ENCODE measurements at places on chromosomes 3 and 15.

- DNase-seq: no peak
Measured at GRCh38 chr3:66023229-66023628, 15.5 kb downstream of the MAGI1 start.

DNA sequence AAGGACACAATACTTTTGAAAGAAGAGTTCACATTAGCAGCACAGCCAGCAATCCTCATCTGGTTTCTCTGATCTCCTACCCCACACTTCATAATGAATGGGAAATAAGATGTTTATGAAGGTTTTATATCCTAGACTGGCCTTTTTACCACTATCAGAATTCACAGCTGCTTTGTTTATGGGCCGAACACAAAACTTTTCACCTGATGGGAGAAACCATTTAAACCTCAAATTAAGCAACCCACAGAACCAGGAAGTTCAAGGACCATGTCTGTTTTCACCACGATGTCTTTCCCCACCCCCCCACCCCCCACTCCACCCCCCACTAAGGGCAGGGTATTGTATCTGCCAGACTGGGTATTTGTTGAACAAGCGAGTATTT is 11.3 kb upstream of the SETD5 start:
- DNase-seq: no peak

- DNase-seq: no peak
Measured at GRCh38 chr3:99976584-99976983, 137.7 kb downstream of the FILIP1L start.

DNA sequence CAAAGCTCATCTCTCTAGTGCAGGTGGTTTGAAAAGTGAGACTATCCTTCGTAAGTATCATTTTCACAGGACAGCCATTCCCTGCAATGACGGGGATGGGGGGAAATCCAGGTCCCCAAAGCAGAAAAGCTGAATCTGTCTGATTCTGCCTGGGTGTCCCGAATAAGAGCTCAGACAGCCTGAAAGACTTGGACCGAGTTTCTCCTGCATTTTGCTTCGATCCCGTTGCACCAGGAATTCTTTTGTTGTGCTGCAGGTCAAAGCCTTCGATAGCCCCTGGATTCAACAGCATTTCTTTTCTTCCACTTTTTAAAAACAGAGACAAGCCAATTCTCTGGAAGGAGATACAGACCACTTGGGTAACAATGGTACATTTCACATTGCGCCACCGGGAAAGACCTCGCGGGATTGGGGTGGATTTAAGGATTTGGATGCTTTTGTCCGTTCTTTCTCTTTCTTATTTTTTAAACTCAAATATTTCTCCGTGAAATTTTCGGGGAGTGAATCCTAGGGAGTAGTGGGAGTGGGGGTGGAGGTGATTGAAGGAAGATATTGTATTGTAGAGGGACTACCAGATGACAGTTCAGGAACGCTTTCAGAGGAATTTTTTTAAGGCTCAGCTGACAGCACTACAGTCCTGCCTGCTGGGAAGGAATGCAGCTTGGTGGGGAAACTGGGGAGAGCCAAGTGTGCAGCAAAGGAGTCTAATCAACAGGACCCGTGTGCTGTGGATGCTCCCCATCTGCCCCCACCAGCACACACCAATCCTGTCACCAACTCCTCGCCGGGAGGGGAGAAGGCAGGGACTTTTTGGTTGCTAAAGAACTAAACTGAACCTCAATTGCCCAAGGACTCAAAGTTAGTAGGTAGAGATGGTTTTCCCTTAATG is 2.6 kb downstream of the SLITRK3 start:
- DNase-seq: no peak

- no peak for DNase-seq
Measured at GRCh38 chr3:59880717-59881116, 830.9 kb upstream of the CFAP20DC start.

GRCh38 chr3:79415356-79415755 is 352.4 kb downstream of the ROBO1 start:
- no peak for DNase-seq

DNA sequence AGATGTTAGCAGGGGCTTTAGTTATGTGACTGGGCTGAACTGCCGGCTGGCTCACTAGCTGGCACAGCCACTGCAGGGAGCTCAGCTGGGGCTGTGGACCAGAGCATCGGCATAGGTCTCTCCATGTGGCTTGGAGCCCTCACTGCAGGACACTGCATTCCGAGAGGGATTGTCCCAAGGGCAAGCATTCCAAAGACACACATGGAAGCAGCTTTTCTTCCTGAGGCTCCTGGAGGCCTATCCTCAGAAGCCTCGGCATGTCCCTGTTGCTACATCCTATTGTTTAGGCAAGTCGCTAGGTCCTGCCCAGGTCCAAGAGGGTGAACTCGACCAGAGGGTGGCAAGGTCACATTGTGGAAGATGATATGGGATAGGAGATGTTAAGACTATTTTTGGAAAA is 209.8 kb downstream of the PLCL2 start:
- no peak for DNase-seq

GRCh38 chr15:88623061-88623460 is 1.9 kb downstream of the AEN start:
- no peak for DNase-seq

- DNase-seq: no peak
Measured at GRCh38 chr3:194178669-194179068, 42.7 kb downstream of the HES1 start.

GRCh38 chr3:40240921-40241320 is 68.6 kb upstream of the EIF1B start:
- DNase-seq: no peak

- DNase-seq: peak; percentile 66
Measured at GRCh38 chr3:43389388-43390254, 103.3 kb downstream of the SNRK start.

DNA sequence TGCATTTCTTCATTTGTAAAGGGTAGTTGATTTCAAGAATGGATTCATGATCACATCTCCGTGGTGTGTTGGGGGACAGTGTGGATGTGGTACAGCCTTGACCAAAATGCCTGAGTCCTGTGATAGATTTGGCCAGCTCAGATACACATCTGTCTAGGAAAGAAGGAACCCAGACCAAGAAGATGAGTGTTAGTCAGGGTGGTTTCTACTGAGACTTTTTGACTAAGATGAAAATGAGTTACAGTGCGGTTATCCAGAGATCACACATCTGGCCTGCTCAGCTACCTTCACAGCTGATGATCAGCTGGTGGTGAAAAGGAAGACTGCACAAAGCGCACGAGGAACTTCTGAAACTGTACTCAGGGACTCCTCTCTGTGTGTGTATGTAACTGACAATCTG is 68.0 kb downstream of the FNDC3B start:
- peak; percentile 20 for DNase-seq

- DNase-seq: no peak
Measured at GRCh38 chr15:38624244-38625205, 59.9 kb upstream of the RASGRP1 start.

DNA sequence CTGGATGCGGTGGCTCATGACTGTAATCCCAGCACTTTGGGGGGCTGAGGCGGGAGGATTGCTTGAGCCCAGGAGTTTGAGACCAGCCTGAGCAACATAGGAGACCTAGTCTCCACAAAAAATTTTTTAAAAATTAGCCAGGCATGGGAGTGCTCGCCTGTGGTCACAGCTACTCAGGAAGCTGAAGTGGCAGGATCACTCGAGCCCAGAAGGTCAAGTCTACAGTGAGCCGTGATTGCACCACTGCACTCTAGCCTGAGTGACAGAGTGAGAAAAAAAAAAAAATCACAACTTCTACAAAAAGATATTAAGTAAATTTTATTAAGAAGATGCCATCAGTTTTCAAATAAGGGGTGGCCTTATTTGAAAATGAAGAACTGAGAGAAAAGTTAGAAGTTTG is 11.9 kb upstream of the PLA2G4D start:
- DNase-seq: no peak

GRCh38 chr3:113218681-113219045 is 7.3 kb downstream of the BOC start:
- no peak for DNase-seq

- DNase-seq: no peak
Measured at GRCh38 chr3:11570789-11571495, 72.8 kb downstream of the VGLL4 start.

DNA sequence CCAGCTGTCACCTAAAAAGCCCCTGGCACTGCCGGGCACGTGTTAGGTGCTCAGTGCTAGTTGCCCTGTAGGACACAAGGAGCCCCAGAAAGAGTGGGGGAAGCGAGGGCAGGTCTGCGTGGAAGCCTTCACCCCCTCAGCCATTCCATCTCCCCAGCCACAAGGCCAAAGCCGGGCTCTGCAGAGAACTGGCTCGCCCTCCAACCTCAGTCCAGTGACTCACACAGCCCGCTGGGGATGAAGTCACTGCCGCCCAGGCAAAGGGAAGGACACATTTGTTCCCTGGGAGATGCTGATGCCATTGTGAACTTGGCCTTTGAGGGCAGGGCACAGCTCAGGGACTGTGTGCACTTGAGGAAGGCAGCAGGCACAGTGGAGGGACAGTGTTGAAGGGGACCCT is 48.1 kb downstream of the IQSEC1 start:
- DNase-seq: no peak

DNA sequence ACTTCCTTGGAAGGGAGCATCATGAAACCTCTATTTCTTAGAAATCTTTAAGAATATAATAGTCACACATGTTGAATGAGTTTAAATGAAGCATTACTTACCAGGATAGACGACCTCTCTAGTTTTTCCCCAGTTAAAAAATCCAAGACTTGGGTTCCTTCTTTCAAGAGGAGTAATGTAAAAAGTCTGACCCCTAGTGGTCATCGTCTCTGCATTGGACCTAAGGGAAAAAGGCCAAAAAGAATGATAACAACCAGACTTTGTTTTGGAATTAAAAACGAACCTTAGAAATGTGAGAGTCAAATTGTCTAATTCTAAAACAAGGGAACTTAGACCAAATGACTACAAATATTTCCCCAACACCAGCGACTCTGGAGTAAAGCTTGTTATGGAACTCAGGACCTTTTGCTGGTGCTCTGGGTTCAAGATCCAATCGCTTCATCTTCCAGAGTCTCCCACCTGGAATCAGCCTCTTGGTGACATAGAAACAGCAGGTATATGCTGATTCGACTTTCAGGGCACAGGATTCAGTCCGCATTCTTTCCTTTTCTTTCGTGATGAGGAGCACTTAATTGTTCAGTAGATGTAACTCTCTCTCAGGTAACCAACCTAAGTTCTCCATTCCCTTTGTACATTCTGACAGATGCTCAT is 214.8 kb upstream of the TPRG1 start:
- DNase-seq: no peak

DNA sequence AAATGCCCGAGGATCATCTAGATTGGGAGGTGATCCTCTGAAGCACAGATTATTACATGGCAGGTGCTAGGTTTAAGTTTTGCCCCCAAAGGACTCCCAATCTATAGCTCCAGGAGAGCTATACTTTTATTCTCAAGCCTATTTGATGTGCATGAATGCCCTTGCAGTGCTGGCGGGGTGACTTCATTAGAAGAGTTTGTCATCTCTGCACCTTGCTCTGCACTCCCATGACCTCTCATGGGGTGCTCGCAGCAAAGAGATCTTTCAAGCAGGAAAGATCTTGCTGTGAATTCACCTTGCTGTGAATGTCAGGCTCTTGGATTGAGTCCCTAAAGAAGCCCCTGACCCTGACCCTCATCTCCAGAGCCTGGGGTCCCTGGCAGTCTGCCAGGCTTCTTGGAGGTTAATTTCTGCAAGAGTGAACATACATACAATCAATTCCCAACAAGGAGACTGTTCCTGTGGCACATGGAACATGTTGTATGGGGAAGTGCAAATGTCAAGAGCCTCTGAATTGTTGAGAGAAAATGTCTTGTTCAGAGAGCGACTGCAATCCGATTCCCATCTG is 45.9 kb downstream of the FAM43A start:
- no peak for DNase-seq

- DNase-seq: no peak
Measured at GRCh38 chr15:60569596-60569995, 90.7 kb upstream of the ICE2 start.

GRCh38 chr3:99874237-99875002 is 56.8 kb downstream of the CMSS1 start:
- DNase-seq: no peak

DNA sequence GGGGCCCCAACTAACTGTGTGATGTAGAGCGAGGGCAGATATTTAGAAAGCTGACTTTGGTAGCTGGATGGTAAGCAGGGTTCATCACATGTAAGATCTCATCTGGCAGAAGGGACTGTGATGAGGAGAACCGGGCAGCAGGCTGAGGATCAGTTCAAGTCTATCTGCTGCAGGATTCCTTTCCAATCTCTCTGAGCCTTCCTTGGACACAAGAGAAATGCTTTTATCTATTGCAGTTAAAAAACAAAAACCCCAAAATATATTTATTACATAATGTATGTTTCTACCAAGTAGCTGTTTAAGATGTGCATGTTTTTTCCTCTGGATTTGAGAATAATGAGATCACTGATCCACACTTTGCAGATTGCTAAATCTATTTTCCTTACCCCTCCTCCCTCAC is 411.5 kb downstream of the RAP2B start:
- DNase-seq: no peak

DNA sequence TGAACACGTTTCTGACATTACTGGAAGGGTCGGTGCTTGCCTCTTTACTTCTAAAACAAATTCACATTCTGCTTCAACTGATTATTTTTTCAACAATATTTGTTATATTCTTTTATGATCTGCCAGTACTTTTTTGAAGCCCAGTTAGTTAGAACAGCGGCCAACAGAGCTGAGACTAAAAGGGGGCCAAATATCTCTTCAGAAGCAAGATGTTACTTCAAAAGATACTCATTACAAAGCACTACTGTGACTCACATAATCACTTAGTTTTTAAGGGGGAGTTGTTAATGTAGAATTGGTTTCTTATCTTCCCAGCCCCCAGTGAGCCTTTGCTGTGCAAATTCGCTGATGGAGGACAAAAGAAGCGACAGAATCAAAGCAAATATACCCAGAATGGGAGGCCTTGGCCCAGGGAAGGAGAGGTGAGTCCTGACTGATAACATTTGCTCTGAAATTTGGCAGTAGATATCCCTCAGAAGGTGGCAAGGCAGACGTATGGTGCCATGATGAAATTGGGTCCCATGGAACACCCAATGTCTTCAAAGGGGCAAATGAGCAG is 587.8 kb downstream of the RBMS3 start:
- no peak for DNase-seq

- DNase-seq: no peak
Measured at GRCh38 chr3:159922861-159923312, 65.7 kb upstream of the IL12A start.

GRCh38 chr3:101861212-101861788 is 12.0 kb downstream of the NFKBIZ start:
- no peak for DNase-seq

GRCh38 chr15:47184003-47184907 is 533.0 kb upstream of the SEMA6D start:
- DNase-seq: no peak
